ENCODE measurements at places on chromosomes 2 and 18.
A peak's percentile ranks its signal among the peaks of the same experiment; 100 is the strongest.

GRCh38 chr18:27520401-27520800 is 335.3 kb upstream of the CHST9 start:
- DNase-seq: no peak

GRCh38 chr18:361100-361732 is 93.4 kb upstream of the THOC1 start:
- DNase-seq: no peak

- DNase-seq: no peak
These were observed 1.2 kb downstream of the M1AP start for GRCh38 chr2:74646834-74647482.

- DNase-seq: peak; percentile 75
These were observed 30.5 kb upstream of the SNORC start for GRCh38 chr2:232839411-232840079.

- no peak for DNase-seq
These were observed 33.0 kb downstream of the LINC00305 start for GRCh38 chr18:64115881-64116280.

- DNase-seq: no peak
These were observed 166.1 kb upstream of the RAB6C start for GRCh38 chr2:129813404-129813803.

DNA sequence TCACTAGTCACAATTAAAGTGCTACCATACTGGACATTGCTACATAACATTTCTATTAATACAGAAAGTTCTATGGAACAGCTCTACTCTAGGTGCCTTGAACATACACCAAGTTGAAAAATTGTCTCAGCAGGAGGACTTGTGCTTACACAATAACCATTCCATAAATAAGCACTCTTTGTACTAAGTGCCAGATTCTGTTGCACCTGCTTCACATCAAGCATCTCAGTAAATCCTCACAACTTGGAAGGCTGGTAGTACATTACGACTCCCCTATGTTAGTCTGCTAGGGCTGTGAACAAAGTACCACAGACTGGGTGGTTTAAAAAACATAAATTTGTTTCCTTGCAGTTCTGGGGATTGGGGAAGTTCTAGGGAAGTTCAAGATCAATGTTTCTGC is 296.9 kb upstream of the NCKAP5 start:
- no peak for DNase-seq

DNA sequence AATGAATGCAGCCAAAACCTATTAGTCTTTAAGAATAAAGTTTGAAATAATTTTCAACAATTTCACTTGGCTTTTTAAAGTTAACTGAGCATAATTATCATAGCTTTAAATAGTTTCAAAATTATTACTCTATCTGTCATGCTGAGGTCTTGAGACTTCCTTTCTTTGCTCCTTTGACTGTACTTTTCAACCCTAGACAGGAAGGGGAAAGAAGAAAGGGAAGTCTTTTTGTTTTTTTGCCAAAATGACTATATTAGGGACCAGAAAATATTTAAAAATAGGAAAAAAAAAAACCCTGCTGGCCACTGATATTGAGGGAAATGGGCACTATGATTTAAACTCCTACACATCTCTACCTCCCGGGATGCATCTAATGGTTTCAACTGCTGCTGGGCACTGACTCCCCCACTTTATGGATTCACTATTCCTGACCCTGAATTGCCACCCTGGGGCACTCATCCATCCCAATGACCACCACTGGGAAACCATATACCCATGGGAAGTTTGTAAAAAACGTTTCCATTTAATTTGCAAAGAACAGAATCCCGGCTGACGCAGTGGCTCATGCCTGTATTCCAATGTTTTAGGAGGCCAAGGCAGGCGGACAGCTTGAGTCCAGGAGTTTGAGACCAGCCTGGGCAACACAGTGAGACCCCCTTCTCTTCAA is 50.5 kb downstream of the GAREM1 start:
- DNase-seq: no peak

GRCh38 chr18:596288-596881 is 403 bp upstream of the CLUL1 start:
- peak; percentile 69 for DNase-seq

DNA sequence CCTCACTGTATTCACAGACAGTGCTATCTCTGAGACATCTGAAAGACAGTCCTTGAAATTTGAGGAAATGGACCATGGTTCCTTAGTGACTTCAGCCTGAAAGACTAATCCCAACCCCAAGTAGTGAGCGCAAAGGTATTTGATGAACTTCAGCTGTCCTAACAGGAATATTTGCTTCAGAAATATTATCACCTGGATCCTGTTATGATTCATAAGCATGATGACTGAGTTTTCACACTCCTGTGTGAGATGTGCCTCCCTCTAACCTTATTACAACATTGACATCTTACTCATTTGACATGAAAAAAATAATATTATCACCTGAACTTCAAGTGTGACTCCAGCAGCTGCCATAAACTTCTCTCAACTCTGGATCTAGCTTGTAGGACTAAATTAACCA is 11.6 kb upstream of the MRPL19 start:
- DNase-seq: no peak

DNA sequence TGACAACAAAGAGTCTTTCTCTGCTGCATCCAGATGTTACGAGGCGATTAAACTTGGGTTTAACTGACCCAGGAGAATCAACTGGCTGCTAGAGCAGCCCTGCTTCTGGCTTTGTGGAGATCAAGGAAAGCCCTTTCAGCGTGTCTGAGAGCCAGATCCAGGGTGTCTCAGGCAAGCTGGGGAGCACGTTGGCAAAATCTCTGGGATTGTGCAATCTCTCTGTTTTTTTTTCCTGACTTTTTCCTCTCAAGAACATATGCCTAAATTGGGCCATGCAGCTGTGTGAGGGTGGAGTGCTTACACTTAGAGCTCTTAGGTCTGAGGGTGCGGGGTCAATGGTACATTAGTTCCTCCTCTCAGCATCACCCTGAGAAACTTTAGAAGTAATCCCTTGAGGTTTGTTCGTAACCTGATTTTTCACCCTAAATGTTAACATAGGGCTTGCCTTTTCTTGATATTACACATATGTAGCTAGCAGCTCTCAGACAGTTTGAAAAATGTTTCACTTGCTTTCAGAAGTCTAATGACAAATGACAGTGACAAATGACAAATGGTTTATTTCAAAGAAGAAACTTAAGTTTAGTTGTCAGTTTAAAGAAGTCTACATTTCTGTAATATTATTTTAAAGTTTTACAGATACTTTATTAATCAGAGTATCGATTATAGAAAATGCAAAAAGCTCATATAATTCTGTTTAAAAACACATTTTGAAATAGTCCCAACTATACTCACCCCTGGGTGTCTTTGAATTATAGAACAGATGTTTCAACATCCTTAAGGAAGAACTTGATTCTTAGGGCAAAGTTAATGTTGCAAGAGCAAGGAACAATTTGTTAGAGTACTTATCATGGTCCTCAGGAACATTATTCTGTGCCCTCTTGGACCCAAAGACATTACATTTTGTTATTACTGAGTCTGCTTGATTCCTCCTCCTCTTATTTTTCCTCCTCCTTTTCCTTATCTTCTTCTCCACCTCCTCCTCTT is 38.4 kb upstream of the ZSWIM2 start:
- DNase-seq: peak; percentile 78

DNA sequence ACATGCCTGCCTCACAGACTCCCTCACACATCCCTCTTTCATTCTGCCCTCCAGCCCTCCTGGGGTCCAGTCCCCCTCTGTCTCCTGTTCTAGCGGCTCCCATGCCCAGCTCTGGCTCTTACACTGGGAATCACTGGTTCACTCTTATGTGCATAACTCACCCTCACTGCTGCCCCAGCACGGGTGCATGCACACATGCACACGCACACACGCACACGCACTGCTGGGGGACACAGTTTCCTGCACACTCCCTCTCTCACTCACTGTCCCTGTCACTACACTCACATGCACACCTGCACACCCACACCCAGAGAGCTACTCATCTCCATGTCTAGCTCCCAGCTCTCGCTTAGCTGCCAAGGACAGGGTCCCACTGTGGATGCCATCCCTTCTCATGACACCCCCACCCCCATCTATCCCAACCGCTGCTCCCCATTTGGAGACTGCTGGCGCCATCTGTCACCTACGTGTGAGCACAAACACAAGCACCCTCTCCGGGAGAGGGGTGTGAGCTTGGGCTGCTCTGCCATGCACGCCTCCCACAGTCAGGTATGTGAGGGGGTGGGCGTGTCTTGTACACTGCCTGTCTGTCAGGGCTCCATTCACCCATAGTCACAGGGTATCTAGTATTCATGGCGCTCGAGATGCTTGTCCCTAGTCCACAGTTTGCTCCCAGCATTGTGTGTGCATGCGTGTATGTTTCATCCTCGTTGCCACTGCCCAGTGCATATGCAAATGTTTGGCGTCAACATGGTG is 1.8 kb downstream of the ASIC4 start:
- no peak for DNase-seq

- DNase-seq: no peak
These were observed 167.0 kb downstream of the INSIG2 start for GRCh38 chr2:118255301-118255700.

DNA sequence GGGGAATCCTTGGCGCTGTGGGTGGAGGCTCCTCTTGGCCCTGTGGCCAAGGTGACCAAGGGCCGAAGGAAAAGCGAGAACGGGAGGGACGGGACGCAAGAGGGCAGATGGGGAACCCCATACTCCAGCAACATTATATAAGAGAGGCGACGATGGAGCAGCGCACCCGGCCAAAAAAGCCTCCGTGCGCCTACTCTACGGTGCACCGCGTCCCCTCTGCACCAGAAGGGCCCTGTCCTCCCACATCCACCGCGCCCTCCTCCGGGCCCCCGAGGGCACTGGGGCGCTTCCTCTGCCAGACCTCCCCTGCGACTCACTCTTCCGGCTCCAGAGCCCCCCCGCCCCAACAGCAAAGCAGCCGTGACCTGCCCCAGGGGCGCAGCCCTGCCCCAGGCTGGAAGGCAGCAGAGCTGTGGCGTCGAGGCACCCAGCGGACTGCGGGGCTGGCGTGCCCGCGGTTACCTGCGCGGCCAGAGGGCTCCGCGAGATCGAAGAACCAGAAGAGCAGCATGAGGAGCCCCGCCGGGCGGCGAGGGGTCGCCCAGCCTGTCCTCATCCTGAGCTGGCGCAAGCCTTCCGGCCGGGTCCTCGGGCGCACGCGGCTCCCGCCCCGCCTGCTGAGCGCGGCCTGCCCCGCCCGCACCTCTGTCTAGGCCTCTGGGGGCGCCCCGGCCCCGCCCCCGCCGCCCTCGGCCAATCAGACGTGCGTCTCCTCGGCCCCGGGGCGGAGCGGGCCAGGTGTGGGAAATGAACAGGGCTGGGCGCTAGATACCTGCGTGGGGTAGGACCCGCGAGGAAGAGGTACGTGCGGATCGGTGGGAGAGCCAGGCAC is 106.3 kb upstream of the CD302 start:
- peak; percentile 58 for DNase-seq

- DNase-seq: no peak
These were observed 188.7 kb downstream of the ANKRD44 start for GRCh38 chr2:197121756-197122385.

DNA sequence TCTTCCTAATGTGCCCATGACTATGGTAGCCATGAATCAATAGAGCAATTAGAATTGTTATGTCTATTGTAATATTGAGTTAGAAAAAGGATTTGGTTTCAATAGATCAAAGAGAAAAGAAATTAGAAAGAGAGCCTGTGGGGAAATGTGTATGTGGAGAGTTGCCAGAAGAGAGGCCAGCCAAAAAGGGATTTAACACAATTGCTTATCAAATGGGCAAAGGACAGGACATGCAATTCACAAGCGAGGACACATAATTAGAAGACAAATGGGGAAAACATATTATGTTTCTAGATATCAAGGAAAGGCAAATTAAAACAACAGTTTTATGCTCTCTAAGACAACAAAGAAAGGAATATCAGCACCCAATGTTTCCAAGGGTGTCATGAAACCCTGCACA is 403.2 kb upstream of the KLHL29 start:
- DNase-seq: peak; percentile 49

DNA sequence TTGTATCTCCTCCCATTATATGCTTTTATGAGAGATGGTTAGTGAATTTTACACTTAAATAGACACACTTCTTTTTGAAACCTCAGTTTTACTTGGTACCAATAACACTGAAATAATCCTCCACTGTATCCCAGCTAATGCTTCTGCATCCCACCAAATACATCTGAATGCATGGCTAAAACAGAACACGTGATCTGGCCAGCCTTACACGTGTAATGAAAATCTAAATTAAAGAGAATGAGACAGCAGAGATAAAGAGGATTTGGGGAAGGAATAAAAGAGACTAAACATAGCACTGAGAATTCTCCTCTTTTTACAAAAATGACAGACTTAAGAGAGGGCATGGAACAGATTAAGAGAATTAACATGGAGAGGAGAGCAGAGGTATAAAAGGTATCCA is 612.2 kb downstream of the NRXN1 start:
- DNase-seq: no peak

- no peak for DNase-seq
These were observed 182.2 kb downstream of the FIGN start for GRCh38 chr2:163553601-163554000.

Data from lung (tissue), 17 donors.